ENCODE measurements at places on chromosomes 5 and 9.
A peak's percentile ranks its signal among the peaks of the same experiment; 100 is the strongest.

GRCh38 chr9:131160416-131161112 is 35.2 kb downstream of the NUP214 start:
- no peak for DNase-seq

GRCh38 chr5:145408048-145408341 is 427.1 kb downstream of the PRELID2 start:
- DNase-seq = no peak

- no peak for DNase-seq
Observed at GRCh38 chr5:76851728-76852369, 2.0 kb downstream of the S100Z start.

DNA sequence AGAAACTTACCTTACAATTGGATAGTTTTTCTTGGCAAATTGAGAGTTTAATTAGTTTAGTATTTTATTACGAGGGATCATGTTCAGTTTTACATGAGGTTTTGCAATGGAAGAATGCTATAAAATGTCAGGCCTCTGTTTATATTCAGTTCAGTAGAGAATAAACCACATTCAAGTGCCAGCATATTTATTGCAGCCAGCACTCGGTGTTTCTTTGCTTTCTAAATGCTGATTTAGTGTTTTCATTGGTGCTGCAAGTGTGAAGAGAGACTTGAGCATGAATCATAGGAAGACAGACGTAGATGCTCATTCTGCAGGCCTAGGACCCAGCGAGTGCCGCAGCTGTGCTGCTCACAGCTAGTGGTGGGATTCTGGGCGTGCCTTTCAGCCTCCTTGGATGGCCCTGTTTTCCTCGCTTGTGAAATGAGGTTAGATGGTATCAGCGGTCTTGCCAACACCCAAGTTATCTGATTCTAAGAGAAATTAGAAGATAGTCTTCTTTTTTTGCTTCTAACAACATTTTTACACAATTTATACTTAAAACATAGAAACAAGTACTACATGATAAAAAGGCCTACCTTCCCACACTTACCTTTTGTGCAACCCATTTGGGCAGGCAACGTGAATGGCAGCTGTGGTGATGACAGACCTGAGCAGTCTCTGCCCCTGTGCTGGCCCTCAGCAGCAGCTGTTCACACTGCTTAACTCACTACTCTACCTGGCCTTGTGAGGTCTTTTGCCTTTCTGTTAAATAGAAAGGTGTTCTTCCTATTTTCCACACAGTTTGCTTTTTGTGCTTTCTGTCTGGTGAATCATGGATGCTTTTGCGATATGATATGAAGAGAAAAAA is 26.8 kb upstream of the TNFAIP8 start:
- DNase-seq = no peak

DNA sequence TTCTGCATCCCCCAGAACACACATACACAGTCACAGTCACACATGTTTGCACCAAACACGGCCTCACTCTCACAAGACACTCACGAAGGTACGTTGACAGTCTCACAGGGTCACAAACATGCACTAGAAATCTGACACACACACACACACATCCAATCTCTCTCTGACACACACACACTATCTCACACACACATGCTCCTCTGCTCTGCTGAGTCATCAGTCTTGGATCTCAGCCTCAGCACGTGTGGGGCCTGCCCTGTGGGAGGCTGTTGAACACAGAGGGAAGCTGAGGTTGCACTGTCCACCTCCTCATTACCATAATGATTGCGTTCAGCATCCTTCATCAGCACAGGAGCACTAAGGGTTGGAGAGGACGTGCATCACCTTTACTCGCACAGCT is 188.8 kb downstream of the MTRR start:
- DNase-seq = no peak

DNA sequence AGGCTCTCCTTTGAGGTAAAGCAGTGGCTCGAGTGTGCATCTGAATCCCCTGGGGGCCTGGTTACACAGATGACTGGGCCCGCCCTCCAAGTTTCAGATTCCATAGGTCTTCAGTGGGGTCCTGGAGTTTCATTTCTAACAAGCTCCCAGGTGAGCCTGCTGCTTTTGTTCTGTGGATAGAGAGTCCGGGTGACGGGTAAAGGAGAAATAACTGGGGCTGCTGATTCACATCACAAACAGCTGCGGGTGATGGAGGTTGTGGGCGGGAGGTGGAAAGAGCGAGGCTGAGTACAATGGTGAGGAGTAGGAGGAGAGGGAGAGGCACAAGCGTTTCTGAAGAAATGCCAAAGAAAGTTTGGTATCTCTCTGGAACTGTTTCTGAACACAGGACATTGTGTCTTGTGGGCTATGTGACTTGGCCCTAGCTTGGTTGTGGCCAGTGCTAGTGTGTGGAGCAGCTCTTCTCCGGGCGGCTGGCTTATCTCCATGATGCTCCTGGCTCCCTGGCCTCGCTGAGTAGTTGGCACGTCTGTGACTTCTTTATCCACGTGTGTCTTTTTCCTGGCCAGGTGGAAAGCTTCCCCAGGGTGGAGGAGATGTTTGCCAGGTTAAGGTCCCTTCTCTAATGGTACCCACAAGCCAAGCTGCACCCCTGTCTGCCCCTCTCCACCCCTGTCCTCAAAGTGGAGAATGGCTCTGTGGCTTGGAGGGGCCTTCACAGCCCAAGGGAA is 61.7 kb downstream of the HSPA4 start:
- DNase-seq = peak; percentile 41

DNA sequence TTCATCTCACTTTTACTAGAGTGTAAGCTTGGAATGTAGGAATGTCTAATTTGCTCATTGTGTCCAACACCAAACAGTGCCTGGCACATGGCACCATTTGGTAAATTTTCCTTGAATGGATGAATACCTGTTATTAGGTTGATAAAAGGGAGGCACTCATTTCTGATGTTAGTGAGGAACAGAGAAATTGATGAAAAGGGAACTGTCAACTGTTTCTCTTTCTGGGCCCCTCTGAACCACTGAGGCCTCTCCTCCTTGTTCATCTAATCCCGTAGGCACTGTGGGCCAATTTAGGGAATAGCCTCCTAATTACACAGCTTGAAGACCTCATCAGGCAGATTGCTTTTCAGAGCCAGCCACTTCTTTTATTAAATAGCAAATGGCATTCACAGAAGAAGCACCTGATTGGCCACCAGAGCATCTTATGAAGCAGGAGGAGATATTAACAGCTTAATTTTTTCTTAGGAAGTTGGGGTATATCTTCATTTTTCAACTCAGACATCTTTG is 22.6 kb downstream of the MRRF start:
- no peak for DNase-seq

- DNase-seq = no peak
Observed at GRCh38 chr5:144328980-144329379, 158.3 kb downstream of the KCTD16 start.

DNA sequence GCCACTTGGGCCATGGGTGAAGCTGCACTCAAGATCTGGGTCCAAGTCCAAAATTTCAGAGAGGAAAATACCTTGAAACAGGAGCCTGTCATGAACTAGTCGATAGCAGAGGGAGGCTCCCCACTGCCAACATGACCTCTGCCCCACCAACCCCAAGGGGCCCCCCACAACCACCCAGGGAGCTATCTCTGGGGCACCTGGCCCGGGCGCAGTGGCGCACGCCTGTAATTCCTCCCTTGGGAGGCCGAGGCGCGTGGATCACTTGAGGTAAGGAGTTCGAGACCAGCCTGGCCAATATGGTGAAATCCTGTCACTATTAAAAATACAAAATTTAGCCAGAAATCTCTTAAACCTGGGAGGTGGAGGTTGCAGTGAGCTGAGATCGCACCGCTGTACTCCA is 20.1 kb upstream of the HMCN2 start:
- DNase-seq = no peak

DNA sequence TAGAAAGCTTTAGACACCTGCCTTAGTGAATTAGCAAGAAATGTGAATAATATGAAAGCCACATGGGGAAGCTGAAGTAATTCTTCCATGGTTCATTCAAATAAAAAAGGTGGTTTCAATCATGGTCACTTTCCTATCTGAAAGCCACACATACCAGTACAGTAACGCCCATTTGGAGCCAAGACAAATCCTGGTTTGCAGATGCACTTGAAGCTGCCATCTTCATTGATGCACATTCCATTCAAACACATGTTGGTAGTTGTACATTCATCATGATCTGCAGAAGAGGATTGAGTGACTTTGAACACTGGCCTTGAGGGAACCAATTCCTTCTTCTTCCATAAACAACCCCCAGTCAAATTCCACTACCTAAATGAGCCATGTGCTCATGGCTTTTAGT is 161.5 kb downstream of the FBN2 start:
- no peak for DNase-seq

DNA sequence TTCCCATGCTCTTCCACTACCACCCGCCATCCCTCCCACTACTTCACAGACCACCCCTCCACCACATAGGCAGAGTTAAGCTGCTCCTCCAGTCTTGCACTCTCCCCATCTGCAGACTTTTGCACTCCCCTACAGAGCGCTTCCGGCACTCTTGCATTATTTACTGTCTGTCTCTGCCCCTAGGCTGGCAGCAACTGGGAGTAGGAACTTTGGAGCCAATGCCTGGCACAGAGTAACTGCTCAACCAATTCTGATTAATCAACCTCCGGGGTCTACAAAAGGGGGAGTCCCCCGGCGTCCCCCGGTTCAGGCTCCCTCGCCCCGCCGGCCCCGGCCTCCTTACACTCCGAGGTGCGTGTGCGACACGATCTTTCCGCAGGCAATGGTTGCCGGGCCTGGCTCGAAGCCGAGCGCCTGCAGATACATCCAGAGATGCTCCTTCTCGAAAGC is 498 bp downstream of the HAUS6 start:
- no peak for DNase-seq

GRCh38 chr9:29691758-29692407 is 2118.6 kb upstream of the C9orf72 start:
- no peak for DNase-seq

- no peak for DNase-seq
Observed at GRCh38 chr9:136345281-136346156, 18.0 kb downstream of the DNLZ start.

- DNase-seq = no peak
Observed at GRCh38 chr5:169385636-169386035, 84.7 kb upstream of the SLIT3 start.

DNA sequence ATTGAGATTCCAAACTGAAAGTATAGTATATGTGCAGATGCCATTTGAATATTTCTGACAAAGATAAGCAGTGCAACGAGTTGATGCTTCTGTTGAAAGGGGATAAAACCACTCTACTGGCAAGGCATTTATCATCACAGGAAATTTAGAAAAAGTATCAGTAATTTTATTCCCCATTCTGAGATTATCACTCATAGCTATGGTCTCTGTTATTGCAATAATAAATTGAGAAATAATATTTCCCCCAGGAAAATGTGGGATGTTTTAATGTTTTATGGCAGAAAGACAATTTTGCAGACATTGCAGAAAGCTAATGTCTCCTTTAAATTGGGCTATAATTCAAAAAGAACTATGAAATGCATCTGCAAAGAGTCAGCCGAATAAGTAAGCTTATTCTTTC is 1612.7 kb upstream of the ACO1 start:
- no peak for DNase-seq

DNA sequence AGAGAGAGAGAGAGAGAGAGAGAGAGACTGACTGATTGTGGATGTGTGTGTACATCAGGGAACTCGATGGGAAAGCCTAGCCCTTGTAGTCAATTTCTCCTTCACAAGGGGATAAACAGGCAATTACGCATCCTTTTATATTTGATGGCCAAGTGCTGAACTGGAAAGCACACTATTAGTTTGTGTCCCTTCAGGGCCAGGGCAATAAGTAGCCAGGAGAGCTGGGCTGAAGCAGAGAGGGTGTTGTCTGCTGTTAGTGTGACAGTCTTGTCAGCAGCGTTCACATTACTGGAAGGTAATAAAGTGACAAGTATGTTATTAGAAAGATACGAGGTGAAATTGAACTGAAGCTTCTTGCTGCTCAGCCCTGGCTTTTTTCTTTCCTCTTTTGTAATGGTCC is 457.7 kb downstream of the BNC2 start:
- DNase-seq = no peak

GRCh38 chr5:40823459-40823858 is 11.6 kb downstream of the RPL37 start:
- DNase-seq = no peak

DNA sequence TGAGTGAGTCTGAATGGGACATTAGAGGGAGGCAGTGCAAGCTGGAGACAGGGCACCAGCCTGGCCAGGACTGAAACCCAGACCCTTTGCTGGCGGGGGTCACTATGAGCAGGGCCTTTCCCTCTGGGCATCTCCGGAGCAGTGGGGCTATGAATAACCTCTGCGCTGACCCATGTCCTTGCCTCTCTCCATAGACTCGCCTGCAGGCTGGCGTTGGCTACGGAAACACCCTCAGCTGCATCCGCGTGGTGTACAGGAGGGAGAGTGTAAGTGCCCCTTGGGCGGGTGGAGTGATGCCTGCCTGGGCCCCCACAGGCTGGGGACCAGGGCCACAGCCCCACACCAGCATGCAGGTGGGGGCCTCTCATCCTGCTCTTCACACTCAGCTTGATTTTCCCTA is 15.8 kb downstream of the SLC25A48 start:
- DNase-seq = no peak

GRCh38 chr5:74194196-74194595 is 446.3 kb downstream of the ENC1 start:
- no peak for DNase-seq

GRCh38 chr5:109003928-109004327 is 256.2 kb downstream of the FER start:
- DNase-seq = no peak

DNA sequence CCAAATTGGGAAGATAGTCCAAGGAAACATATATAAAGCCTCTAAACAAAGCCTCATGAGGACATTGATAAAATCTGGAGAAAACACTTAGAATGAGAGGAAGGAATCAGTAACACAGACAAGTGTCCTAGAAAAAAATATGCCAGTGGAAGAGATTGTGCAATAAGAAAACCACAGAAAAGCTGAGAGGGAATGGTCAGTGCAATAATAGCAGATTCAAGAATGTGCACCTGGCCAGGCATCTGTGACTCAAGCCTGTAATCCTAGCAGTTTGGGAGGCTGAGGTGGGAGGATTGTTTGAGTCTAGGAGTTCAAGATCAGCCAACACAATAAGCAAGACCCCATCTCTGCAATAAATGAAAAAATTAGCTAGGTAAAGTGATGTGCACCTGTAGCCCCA is 691.2 kb upstream of the CDH6 start:
- no peak for DNase-seq

DNA sequence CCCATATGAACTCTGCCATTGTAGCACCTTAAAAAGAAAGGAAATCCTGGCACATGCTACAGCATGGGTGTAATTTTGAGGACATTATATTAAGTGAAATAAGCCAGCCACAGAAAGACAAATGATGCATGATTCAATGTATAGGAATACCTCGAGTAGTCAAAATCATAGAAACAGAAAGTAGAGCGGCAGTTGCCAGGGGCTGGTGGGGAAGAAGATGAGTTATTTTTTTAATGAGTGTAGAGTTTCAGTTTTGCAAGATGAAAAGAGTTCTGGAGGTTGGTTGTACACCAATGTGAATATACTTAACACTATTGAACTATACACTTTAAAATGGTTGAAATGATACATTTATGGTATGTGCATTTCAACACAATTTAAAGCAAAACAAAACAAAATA is 133.0 kb downstream of the ZDHHC21 start:
- DNase-seq = peak; percentile 6
